ENCODE measurements at places on chromosomes 16 and 17.

- no peak for DNase-seq
Observed at GRCh38 chr16:16151315-16151714, 72.0 kb downstream of the ABCC6 start.

DNA sequence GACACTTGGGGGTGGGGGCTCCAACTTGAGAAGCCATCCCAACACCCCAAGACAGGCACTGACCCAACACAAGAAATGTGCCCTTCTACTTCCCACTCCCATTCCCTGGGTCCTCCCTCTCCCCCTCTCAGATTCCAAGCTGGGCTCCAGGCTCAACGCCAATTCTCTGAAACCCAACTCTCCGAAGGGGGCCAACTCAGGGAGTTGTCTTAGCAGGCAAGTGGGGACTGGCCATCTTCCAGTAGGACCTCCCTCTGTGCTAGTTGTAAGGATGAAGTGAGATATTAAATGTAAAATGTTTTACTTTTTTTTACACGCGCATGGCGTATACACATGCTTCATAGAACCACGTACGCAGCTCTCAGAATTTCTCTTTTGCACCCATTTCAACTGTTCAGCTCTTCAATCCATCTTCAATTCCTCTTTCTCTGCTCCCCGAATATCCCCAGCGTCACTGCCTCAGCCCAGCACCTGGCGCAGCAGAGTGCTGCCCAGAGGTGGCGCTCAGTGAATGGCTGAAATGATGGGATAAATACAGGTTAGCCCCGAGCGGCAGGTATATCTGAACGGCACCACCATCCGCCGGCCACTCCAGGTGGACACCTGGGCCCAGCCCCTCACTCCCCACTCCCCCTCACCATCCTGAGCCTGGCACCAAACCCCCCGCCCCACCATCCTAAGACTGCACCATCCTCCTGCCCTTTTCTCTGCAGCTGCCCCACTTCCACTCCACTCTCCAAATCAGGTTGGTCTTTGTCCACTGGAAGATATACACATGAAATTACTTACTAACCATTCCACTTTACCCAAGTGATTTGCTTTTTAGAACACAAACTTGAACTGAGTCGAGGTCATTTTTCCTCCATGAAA is 43.9 kb upstream of the TNRC6C start:
- DNase-seq: no peak

- no peak for DNase-seq
Observed at GRCh38 chr16:53933407-53933806, 229.5 kb downstream of the FTO start.

- DNase-seq: no peak
Observed at GRCh38 chr17:66450008-66450851, 147.8 kb downstream of the PRKCA start.

DNA sequence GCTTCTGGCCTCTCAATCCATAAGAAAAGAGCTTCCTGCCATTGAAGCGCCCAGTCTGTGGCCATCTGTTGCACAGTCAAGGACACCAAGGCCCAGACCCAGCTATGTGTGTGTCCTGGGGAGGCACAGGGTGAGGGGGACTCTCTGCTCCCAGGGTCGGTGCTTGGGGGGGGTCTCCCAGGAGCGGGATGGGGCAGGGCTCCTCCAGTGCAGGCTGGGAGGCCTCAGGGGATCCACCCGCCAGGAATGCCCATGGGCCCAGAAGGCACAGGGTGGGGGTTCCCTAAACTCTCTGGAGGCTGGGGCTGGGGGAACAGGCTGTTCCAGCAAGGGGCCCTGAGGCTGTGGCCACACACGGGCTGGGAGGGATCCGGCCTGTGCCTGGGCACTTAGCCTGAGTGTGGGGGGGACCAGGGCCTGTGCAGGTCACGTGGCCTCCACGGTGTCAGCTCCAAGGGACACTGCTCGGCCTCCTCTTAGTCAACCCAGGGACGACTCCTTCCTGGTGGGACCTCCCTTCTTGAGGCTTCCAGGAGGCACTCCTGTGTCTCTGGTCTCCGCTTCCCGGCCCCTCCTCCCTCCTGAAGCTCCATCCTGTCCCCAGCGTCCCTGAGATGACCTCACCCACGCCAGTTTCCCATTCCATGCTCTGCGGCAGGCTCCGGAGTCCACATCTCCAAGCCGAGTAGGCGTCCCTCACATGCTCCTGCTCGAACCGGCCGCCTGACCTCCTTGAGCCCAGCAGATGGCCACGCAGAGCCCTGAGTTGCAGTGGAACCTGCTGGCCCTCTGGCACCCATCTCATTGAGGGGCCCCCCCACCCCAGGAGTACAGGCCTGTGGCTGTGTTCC is 23.1 kb upstream of the BAHCC1 start:
- DNase-seq: peak; percentile 75

DNA sequence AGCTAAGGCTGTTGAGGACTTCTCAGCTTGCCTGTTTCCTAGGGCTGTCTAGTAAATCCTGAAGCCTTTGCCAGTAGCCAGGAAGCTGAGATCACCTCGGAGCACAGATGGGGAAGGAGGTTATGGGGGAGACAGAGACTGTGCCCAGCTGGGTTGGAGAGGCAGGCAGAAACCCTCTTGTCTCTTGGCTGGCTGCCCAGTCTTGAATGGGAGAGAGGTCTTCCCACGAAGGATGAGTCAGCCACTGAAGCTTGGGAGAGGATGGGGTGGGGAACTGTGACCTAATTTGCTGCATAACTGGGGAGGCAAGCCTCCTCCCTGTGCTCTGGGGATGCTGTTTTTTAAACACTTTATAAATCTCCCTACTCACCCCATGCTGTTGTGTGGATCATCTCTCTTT is 69.8 kb downstream of the SHISA9 start:
- no peak for DNase-seq

DNA sequence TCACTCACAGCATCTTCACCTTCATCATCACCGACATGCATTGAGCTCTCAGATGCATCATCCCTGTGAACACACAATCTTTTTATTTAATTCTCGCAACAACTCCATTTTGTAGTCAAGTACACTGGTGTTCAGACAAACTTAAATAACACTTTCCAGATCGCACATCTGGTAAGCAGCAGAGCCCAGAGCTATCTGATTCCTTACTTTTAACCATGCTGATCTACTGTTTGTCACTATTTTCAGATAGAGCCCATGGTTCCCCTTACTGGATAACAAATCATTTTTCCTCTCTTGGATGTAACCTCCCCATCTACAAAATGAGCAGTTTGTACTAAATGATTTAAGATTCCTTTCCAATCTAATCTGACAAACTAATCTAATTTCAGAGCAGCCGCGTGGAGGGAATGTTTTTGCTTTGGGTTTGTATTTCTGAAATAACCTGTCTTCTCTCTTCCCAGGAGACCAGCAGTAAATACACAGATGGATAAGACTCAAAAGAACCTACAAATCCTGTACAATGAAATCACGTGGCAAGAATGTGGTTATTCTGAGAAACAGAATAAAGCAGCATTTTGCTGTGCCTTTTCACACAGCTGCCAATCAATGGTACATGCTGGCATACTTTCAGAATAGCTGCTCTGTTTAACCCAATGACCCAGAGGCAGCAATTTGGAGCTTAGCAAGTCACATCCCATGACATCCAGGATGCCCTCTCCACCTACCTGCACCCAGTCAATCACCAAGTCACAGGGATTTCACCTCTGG is 72.9 kb upstream of the CCL2 start:
- no peak for DNase-seq

DNA sequence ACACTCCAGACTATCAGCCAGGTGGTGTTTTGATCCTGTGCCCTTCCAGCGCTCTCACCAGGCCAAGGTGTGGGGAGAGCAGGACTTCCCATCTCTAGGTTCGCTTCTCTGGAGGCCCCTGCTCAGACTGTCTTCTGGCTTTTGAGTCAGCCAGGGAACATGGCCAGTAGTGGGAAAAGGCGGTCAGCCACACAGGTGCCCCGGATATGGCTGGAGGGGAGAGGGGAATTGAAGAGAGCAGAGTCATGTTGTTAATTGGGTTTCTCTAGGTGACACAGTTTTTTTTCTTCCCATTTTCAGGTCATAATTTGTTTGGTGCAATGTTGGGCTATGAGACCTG is 1.5 kb downstream of the MINK1 start:
- DNase-seq: no peak

GRCh38 chr16:49127103-49127502 is 154.5 kb downstream of the CBLN1 start:
- no peak for DNase-seq

GRCh38 chr16:79480056-79480455 is 120.5 kb downstream of the MAF start:
- no peak for DNase-seq

- peak; percentile 71 for DNase-seq
Observed at GRCh38 chr17:39270923-39271322, 45.2 kb upstream of the STAC2 start.

DNA sequence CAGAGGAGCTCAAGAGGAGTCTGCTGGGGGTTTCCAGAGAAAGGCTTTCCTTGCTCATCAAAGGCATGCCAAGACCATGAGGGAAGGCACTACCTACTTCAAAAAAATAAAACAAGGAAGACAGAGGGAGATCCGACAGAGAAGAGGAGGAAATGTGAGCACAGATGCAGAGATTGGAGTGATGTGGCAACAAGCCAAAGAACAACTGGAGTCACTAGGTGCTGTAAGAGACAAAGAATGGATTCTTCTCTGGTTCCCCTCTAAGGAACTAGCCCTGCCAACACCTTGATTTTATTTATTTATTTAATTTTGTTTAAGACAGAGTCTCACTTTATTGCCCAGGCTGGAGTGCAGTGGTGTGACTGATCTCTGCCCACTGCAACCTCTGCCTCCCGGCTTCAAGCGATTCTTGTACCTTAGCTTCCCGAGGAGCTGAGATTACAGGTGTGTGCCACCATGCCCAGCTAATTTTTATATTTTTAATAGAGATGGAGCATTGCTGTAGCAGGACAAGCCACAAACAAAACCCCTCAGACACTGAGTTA is 13.8 kb upstream of the ACSF2 start:
- no peak for DNase-seq

DNA sequence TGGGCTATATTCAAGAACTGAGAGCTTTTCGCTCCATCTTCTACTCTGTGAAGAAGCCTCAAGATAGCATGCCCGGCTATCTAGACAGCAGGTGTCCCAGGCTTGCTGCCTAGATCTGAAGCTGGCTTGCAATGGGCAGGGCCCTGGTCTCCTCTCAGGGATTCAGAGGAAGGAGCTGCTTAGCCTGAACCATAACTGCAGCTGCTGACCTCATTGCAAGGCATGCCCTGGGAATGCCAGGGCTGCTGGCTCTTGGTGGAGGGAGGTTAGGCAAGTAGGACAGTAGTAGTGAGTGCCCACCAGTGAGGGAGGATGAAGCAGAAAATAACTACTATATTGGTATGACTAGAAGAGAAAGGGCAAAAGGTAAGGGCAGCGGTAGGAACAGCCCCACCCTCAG is 21.3 kb upstream of the SLC35B1 start:
- DNase-seq: peak; percentile 20

DNA sequence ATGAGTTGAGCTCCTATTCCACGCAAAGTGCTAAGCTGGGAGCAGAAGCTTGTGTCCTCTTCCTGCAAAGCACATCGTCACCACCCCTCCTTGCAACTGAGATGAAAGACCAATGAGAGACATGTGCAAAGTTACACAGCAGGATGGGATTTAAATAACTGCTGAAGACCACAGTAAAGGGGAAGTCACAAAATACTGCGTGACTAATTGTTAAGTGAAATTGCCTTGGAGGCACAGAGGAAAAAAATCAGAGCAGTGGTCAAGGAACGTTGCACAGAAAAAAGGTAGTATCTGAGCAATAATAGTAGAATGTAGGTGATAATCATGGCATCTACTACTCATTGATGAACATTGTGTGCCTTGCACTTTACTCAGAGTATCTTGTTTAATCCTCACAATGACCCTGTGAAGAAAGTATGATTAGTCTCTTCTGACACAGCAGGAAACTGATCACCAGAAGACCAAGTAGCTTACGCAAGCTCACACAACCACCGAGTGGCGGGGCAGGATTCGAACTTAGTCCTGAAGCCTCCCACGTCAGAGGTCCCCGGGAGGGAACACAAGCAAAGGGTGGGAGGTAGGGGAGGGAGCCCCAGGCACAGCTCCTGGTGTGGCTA is 15.4 kb upstream of the MYO18A start:
- DNase-seq: no peak

DNA sequence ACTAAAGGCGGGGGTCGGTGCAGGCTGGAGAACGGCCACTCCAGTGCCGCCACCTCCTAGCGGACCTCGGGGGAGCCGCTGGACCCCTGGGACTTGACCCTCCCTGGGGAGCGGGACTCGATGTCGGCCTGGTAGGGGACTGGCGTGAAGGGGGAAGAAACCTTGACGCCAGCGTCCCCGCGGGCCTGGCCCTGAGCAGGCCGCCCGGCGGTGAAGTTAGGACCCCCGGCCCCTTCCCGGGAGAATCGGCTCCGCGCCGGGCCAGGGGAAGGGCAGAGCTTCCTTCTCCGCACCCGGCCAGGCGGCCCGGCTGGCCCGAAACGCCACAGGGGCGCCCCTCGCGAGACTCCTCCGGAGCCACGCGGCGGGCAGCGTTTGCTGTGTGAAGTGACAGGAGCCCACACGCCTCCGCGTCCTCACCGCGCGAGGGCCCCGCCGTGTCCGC is 389 bp downstream of the DUS1L start:
- DNase-seq: no peak

- no peak for DNase-seq
Observed at GRCh38 chr16:21645261-21645721, 7.1 kb downstream of the IGSF6 start.

DNA sequence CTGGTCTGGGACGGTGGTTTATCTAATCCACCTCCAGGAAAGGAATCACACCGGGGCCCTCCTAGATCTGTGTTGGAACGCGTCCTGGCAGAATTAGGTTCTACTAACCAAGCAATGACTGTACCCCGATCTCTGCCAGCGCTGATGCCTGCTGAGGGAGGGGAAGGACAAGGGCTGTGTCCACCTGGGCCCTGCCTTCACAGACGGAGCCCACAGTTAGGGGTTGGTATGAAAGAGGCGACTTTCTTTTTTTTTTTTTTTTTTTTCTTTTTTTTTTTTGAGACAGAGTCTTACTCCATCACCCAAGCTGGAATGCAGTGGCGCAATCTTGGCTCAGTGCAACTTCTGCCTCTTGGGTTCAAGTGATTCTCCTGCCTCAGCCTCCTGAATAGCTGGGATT is 9.9 kb upstream of the KRT19 start:
- no peak for DNase-seq

DNA sequence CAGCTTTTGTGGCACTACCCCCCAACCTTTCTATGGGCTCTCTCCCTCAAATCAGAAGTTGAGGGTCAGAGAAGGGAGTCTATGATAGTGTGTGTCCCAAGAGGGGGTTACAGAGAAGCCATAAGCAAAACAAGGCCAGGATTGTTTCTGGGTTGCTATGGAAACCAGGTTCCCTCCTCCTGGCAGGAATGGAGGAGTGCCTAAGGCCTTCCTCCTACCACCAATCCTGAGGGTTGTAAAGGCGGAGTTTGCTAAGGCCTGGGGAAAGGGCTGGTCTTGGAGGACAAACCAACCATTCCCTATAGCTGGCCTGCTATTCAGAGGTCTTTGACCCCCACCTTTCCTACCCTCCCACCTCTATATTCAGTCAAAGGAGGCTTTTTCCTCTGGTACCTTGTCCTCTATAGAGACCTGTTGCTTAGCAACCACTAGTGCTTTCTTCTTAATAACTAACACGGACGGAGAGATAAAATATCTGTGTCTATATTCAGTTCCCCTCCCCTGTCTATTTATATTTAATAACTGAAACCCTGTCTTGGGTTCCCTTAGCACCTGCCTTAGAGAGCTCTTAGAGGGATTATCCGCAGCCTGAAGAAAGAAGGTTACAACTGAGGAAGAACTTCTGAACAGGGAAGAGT is 43.4 kb downstream of the NEUROD2 start:
- DNase-seq: no peak

GRCh38 chr17:75267411-75268232 is 3.4 kb downstream of the MIF4GD start:
- DNase-seq: no peak

GRCh38 chr16:80997139-80997798 is 9.4 kb downstream of the CMC2 start:
- no peak for DNase-seq

- DNase-seq: no peak
Observed at GRCh38 chr17:29175349-29175748, 4.8 kb downstream of the MYO18A start.
